Activated CD4-positive, alpha-beta T cell treated with anti-CD3 and anti-CD28 coated beads, Interleukin-2, amount 10 ng/mL, durations not matched to agents 24 days and 14 days (primary cell): ENCODE measurements at places on chromosomes 7 and 10.

DNA sequence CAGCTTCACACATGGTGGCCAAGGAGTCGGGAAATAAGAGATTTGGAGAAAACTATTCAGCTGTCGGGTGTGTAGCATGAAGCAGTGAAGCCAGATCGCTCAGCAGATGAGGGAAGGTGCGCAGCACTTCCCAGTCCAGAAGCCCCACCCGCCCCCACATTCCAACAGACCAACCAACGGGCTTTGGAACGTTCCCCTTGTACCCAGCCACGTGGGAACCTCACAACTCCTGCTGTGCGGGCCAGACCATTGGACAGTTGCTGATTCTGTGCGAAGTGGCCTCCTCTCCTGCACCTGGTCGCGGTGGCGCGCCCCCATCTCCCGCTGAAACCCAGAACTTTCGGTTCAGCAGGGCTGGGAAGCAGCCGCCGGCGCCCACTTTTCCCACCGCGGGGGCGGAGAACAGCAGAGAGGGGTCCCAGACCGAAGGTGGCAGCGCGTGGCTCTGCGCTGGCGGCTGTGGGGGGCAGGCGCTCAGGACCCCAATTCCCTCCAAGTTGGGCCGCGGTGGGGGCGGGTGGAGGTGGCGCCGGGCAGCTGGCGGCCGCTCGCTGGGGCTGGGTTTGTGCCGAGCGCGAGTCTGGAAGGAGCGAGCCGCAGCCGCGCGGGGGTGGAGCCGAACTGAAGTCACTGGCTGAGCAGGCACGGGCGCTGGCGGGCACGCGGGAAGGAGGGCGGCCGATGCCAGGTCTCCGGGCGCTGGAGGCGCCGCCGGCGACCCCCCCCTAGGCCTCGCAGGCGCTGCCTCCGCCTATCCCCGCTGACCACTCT, 1301.5 kb upstream of the SORCS1 start:
- no peak for DNase-seq

GRCh38 chr7:27576360-27576944, 86.2 kb downstream of the HIBADH start:
- no peak for DNase-seq

- no peak for DNase-seq
These were observed 610.6 kb upstream of the NRP1 start for GRCh38 chr10:33945051-33945450.

DNA sequence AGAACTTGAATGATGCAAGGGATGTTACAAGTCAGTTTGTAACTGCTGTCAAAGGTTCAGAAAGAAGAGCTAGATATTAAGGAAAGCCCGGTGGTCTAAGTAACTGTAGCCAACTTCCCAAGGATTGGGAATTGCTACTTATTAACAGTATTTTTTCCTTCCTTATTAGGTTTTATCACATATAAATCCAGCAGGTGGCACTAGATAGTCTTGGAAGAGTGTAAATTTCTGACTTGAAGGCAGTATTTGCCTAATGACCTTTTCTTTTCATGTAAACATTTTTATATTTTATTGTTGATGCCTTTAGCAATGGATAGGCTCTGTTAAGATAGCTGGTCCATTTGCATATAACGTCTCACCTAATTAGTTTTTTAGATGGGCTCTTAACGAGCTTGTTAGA, 51.2 kb downstream of the ANLN start:
- DNase-seq, result no peak

- DNase-seq, result no peak
These were observed 572.6 kb downstream of the DNAJB6 start for GRCh38 chr7:157909370-157909769.

- DNase-seq, result no peak
These were observed 174.0 kb upstream of the TPK1 start for GRCh38 chr7:145009876-145010275.

DNA sequence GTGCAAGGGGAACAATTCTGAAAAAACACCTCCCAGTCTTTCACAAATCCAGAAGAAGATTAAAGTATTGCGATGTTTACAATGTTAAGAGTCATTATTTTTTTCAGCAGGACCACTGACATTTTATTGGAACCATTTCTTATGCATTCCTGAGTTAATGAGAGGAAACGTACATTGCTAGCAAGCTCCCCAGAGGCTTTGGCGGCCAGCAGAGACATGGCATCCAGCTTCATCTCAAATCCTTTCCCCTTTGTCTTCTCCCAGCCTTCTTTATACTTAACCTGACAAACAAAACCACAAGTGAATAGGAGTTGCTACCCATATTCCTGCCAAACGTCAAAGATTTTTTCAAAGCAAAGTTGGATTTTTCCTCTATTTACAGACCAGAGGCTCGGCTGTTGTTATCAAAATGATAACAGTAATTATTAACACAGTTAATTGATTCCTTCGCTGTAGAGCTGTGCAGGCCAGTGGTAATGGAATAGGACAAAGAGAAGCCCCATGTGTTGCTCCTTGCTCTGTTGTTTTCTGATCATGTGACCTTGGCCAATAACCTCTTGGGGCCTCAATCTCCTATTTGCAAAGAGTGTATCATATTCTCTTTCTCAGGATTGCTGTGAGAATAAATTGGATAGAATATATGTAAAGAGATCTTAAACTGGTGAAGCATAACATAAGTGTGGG, 32.0 kb downstream of the NRAP start:
- DNase-seq, result no peak

DNA sequence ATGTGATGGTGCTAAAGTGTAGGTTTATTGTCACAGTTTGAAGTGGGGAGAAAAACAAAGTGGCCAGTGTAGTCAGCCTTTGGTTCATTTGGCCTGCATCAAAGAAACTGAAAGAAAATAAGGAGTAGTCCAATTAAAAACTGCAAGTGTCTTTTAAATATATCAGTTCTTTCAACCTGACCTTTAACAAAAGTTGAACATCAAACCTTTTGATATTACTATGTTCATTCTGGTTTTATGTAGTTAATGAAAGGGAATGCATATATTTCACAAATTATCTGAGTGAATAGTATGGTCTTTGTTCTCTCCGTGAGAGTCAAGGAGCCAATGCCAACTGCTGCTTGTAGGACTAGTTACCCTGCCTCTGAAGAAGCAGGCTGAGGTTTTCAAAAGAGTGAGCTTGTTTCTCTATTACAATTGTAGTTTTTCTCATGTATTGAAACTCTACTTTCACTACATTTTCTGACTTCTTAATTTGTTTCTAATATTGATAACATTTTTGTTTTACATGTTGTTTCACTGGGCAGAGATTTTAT, 1160.8 kb upstream of the LRRTM3 start:
- DNase-seq, result no peak

GRCh38 chr10:14380746-14381145, 50.0 kb upstream of the FRMD4A start:
- no peak for DNase-seq

DNA sequence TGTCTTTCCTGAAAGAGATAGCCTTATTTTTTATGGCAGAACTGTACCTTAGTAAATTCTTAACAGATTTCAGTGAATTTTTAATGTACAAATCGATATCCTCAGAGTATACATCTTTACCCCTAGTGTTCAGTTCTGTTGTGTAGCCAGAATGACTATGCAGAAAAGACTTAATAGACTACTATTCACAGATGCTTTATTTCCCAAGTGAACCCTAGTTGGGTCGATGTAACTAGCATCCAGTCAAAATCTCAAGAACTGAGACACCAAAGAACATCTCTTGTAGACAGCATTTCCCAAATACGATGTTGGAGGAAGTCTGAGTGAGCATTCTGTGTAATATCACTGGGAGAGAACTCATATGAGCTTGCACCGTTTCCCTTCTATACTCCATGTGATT, 1.5 kb downstream of the AKR1C3 start:
- DNase-seq, result no peak
